ENCODE measurements at places on chromosomes 16 and 17. TPM values are rescaled to one million over a fixed set of nuclear protein-coding genes. Genes with fewer than 3 reads are reported as not detected.
A peak's percentile ranks its signal among the peaks of the same experiment; 100 is the strongest.

Gene CCDC40
- total RNA-seq: 3.5 TPM

Gene AXIN2
- total RNA-seq: 20.0 TPM

DNA sequence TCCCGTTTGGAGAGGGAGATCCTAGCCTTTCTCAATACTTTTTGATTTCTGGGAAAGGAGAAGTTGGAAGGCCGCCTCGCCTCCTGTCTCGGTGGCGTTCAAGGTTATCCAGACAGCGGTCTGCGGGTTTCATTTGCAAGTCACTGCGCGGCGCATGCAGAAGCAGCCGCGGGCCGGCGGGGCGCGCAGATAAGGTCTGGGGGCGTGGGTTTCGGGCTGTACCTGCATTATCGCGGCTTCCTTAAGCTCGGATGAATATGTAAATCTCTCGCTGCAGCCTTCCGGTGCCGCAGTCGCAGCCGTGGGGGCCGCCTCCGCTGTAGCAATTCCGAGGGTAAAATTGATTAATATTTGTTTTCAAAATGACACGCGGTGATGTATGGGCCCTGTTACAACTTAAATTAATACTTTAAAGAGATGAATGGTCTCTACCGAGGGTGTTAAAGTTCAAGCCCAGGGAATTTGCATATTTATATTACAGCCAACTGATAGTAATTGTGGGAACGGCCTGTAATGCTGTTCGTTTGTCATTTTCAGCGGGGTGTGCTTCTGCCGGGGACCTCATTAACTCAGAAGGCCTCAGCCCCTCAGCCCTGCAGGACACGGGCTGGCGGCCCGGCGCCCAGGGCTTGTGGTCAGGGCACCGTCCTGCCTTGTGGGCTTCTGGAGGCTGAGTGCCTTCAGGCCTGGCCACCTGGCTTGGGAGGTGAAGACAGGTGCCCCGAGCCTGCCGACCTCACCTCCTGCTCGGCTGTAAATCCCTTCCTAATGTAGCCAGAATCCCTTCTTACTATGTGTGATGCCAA is 99.4 kb downstream of the CYLD start:
- peak; percentile 61 for DNase-seq

DNA sequence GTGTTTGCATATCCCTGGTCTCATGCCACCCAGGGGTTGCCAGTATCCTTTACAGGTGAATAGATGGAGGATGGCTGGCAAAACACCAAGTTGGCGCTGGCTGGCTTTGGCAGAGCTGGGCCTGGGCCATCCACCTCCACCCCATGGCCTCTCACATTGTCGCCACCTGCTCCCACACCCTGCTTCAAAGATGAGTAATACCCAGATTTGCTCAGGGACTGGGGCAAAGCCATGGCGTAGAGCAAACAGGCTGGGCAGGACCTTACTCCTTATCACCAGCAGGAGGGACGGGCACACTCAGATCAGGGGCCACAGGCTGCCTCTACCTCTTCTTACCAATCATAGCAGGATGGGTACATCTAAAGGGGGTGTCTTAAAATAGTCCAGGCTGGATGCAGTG is 24.3 kb downstream of the PLA2G10 start:
- DNase-seq: peak; percentile 91

DNA sequence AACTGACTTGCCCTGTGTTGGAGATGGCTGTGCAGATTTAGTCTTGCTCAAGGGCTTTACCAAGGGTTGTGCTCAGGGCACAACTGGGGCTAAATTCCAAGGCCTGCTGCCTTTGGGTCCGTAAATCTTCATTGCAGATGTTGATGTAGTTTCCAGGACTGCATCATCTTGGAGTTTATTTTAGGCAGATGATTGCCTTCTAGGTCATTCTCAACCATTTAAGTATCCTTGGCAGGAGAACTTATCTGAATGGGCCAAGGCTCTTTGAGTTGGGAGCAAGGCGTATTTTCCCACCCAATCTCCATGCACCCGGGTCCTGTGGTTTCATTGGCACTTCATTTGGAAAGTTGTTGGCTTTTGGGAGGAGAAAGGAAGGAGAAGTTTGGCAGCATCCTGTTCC is 200.3 kb downstream of the MSI2 start:
- no peak for DNase-seq

DNA sequence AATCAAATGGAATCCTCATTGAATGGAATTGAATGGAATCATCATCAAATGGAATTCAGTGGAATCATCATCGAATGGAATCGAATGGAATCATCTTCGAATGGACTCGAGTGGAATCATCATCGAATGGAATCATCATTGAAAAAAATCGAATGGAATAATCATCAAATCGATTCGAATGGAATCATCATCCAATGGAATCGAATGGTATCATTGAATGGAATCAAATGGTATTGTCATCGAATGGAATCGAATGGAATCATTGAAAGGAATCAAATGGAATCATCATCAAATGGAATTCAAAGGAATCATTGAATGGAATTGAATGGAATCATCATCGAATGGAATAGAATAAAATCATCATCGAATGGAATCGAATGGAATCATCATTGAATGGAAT is 619.3 kb downstream of the TP53TG3F start:
- peak; percentile 32 for DNase-seq

- DNase-seq: peak; percentile 81
Observed at GRCh38 chr17:5122586-5123342, 6.9 kb downstream of the USP6 start.

GRCh38 chr17:57894848-57895247 is 45.0 kb upstream of the MRPS23 start:
- peak; percentile 4 for DNase-seq

GRCh38 chr16:73710526-73710925 is 586.1 kb upstream of the PSMD7 start:
- no peak for DNase-seq

DNA sequence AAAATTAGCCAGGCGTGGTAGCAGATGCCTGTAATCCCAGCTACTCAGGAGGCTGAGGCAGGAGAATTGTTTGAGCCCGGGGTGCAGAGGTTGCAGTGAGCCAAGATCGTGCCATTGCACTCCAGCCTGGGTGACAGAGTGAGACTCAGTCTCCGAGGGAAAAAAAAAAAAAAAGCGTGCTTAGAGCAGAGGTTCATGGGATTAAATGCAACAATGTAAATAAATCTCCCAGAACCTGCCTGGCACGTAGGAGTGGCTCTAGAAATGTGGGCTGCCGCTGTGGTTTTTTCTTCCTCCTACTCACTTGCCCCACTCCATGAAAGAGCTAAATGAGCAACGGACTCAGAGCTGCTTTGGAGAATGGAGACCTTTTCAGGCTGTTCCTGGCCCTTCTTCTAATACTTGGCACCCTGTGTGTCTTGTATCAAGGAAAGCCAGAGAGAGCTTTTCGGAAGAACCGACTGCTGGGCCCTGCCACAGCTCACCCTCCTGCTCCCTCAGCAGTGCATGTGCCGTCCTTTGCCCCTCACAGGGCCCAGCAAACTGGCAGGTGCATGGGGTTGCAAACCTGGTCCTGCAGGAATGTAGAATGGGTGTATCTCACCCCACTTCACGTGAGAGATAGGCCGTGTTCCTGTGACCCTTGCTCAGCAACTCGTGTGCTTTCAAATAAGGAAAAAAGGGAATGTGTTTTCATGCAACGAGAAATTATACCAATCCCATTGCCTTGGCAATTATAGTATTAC is 52.0 kb downstream of the LDHD start:
- peak; percentile 87 for DNase-seq

DNA sequence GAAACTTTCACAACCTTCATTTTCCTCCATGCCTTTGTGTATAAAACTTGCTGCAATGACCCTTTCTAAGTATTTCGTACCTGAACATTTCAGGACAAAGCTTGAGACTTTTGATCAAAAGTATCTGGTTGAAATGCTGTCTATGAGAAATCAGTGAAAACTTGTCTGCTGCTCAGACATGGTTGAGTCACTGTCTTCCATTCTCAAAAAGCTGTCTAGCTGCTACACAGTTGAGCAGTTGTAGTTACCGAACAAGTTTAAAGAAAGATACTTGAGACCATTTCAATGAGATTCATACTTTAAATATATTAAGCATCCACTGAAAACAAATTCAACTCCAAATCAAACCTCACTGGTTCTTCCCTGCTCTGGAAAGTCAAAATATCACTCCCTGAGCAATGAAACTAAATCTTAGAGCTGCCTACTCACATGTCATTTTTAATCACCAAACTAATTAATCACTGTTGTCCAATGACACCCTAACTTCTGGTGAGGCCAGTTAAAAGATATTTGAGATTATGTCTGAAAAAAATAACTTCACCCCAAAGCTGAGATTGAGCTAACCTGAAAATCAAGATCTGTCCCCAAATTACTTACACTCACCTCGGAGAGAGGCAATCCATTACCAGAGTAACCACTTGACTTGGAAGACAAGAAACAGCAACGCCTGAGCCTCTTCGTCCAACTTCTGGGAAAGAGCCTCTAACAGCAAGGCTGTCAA is 488 bp downstream of the TMEM100 start:
- no peak for DNase-seq

GRCh38 chr17:28384281-28385036 is 13.0 kb downstream of the SARM1 start:
- DNase-seq: peak; percentile 88

Measured in stomach (tissue), 19 donors.